ENCODE measurements at places on chromosomes 3 and 15. TPM values are rescaled to one million over a fixed set of nuclear protein-coding genes. Genes with fewer than 3 reads are reported as not detected.

The LDHAL6B gene
- not detected for total RNA-seq

The EOMES gene
- 0.10 TPM for total RNA-seq

The ADCY5 gene
- not detected for total RNA-seq

The CAND2 gene
- total RNA-seq: 1.00 TPM

Data from B cell (primary cell).